ENCODE measurements at places on chromosomes 12 and 14. TPM values are rescaled to one million over a fixed set of nuclear protein-coding genes. Genes with fewer than 3 reads are reported as not detected.

The OAS1 gene
- 10.2 TPM for total RNA-seq

The LPAR5 gene
- 4.3 TPM for total RNA-seq

The MYL2 gene
- not detected for total RNA-seq

The RABGGTA gene
- total RNA-seq = 39.2 TPM

The STXBP6 gene
- total RNA-seq = 0.40 TPM

The BATF gene
- total RNA-seq = not detected

The TMEM119 gene
- total RNA-seq = not detected

The TSPAN8 gene
- 1.3 TPM for total RNA-seq

The IRAK3 gene
- not detected for total RNA-seq
